Stimulated activated CD4-positive, alpha-beta T cell treated with anti-CD3 and anti-CD28 coated beads, Interleukin-12 subunit alpha, Interleukin-12 subunit beta, amount 100 ng/mL, for 24 hours (primary cell): ENCODE measurements at places on chromosomes 5 and 9.
A peak's percentile ranks its signal among the peaks of the same experiment; 100 is the strongest.

GRCh38 chr9:91658513-91659105, 235.0 kb upstream of the NFIL3 start:
- no peak for DNase-seq

- no peak for DNase-seq
These were observed 5.9 kb downstream of the RGMB start for GRCh38 chr5:98779264-98779877.

GRCh38 chr5:137753691-137754187, 424 bp downstream of the HNRNPA0 start:
- no peak for DNase-seq

GRCh38 chr9:88835038-88835466, 156.2 kb upstream of the S1PR3 start:
- DNase-seq: no peak

DNA sequence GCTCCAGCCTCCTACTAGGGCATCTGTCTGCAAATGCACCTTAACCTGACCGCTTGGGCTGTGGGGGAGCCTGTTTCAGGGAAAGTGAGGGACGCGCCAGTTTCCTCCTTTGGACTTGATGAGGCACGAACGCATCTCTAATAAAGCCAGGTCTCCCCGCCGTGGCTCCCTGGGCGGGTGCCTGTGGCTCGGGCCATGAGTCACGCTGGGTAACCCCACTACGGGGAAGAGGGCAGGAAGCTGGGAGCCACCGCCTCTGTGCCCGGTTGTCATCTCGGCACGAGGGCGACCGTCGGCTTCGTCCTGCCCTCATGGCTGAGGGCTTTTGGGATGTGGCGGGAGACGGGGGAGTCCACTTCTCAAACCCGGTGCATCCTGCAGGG, 12.1 kb downstream of the NOTCH1 start:
- peak; percentile 59 for DNase-seq

DNA sequence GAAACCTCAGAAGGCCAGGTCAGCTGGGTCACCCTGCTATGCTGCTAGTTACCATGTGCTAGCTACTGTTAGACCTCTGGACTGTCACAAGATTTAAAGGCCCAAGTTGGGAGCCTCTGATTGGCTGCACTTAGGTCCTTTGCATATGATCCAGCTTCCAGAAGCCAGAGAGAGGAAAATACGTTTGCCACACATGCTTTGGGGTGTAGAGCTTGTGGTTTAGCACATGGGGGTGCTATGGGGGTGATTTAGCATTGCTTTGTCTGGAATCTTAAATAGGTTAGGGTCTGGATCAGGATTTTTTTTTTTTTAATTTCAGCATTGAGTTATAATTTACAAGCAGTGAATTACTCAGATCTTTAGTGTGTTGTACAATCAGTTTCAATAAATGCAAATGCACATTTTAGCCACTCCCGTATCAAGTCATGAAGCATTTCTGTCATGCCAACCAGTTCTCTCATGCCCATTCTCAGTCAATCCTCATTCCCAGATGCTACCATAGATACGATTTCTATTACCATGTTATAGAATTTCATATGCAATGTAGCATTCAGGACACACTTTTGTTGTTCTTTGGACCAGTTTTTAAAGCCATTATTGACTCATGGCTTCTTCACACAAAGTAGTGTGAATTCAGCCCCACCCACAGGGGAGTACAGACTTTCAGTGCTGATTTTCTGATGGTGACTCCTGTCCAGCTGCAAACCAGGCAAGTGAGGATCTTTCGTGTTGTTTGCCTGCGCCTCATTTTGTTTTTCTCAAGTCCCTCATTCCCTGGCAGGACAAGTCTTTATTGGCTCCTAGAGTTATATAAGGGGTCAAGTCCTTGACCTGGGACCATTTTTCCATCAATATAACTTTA, 250.4 kb downstream of the LRRC70 start:
- no peak for DNase-seq

DNA sequence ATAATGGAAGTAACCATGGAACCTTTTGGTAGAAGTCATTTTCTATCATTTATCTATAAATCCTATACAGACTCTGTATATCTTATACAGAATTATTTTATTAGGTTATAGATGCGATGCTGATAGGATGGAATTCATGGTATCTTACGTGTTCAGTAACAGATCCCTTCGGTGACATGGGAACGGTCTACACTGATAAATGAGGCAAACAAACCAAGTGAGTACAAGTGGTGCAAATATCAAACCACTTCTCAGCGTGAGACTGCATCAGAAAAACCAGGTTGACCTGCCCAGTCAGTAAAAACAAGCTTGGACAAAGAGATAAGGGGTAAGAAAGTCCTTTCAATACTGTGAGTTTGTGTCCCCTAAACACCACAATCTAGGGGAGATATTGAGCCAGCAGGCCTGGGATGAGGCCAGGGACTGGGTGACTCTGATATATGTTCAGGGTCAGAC, 215.5 kb downstream of the GAPVD1 start:
- no peak for DNase-seq

- DNase-seq: no peak
These were observed 23.8 kb upstream of the OTULIN start for GRCh38 chr5:14640765-14641164.

- no peak for DNase-seq
These were observed 203.6 kb downstream of the PIK3R1 start for GRCh38 chr5:68419081-68419636.

DNA sequence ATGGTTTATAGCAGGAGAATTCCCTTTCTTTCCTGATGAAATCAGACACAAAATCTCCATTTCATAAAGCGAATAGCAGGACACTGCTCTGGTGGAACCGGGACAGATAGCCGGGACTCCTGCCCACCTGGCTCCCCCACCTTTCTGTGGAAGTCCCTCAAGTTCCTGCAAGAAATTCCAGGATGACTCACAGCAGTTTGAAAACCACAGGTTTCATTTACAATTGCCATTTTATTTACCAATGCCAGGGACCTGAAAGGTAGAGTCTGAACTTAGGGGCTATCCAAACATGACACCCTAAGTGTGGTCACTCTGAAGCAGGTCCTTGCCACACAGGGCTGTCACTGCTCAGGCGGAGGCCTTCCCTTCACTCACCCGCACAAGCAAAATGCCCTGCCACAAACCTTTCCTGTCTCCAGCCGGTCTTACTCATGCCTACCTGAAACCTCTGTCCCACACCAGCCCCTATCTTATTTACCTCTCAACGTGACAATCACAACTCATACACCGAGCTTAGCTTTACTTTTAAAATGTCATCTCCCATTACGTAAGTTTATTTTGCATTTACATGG, 63.3 kb upstream of the TAF1L start:
- no peak for DNase-seq

GRCh38 chr5:160303690-160304089, 8.7 kb downstream of the CCNJL start:
- no peak for DNase-seq

DNA sequence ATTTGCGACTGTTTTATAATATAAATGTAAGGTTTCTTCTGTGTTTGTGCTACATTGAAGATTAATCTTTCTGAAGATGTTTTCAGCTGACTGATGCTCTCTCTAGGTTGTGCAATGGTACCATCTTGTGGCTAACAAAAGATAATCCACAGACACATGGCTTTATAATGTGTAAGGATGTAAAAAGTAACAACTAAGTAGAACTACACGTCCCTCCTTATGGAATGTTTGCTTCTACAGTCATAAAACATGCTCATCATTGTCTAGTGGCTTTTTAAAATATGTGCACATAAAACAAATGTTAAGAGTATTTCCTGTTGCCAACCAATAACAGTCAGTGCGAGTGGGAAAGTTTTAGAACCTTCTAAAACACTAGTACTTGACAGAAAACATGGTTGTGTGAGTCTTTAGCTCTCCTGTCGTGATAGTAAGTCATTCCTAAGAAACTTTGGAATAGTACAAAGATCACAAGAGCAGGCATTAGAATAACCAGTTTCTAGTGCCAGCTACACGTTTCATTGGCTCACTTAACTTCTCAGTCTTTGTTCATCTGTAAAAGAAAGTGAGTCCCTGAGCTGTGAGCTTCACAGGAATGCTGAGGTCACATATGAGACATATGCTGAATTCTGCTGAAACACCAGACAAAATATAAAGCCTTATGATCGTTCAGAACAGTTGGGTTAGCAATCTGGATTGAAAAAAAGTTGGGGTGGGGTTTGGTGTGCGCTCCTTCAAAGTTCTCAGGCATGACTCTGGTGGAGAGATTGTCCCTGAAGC, 75.7 kb upstream of the GLIS3 start:
- DNase-seq: no peak

DNA sequence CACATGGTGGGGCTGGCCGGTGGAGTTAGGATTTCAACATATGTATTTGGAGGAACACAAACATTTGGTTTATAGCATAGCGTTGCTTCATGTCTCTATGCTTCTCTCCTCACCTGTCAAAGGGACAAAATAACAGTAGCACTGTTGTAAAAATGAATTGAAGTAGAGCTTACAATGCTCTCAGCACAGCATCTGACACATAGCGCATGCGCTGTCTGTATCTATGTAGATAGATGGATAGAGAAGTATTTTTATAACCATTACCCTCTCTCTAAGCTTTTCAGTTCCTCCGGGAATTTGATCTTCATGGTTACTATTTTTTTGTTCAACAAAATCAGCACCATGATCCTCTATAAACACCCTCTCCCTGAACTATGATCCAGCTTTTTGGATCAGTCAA, 166.0 kb downstream of the TTLL11 start:
- DNase-seq: no peak

- no peak for DNase-seq
These were observed 4.6 kb downstream of the RAPGEF6 start for GRCh38 chr5:131630208-131630962.

GRCh38 chr9:124047251-124047672, 35.7 kb downstream of the LHX2 start:
- DNase-seq: no peak

DNA sequence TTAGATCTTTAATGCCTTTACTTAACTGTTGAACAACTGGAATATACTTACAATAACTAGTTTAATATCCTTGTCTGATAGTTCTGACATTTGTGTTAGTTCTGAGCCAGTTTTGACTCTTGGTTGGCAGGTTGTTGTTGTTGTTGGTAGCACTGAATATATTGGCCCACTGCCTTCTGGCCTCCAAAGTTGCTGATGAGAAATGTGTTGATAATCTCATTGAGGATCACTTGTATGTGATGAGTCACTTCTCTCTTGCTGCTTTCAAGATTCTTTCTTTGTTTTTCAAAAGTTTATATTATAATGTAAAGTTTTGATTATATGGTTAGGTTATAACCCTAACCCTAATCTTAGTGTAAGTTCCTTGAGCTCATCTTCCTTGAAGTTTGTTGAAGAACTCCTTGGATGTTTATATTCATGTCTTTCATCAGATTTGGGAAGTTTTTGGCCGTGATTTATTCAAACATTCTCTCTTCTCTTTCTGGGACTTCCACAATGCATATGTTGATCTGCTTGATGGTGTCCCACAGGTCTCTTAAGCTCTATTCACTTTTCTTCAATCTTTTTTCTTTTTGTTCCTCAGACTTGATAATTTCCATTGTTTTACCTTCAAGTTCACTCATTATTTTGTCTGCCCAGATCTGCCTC, 149.7 kb downstream of the FGF18 start:
- DNase-seq: no peak

DNA sequence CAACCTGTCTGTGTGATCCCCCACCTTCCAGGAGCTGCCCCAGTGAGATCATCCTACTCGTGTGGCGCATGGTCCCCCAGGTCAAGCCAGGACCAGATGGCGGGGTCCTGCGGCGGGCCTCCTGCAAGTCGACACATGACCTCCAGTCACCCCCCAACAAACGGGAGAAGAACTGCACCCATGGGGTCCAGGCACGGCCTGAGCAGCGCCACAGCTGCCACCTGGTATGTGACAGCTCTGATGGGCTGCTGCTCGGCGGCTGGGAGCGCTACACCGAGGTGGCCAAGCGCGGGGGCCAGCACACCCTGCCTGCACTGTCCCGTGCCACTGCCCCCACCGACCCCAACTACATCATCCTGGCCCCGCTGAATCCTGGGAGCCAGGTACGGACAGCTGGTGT, 43.7 kb downstream of the RGS3 start:
- no peak for DNase-seq

DNA sequence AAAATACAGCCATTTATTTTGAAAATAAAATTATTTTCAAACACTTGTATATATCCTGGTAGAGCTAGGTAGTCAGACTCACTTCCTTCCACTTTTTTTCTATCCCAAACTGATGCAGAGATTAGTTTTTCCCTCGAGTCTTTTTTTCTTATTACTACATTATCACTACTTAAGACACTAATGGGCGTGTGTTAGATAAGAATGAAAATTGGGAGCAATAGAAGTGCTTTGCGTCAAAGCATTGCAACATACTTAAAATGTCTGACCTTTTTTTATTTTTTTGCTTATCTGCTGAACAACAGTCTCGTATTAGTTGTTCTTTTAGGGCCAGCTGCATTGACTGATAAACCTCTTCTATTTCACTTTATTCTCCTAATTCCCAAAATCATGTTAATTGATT, 1278.7 kb downstream of the CDH12 start:
- no peak for DNase-seq

GRCh38 chr5:89435347-89435746, 552.4 kb upstream of the MEF2C start:
- no peak for DNase-seq

- no peak for DNase-seq
These were observed 28.3 kb downstream of the CAMK2A start for GRCh38 chr5:150261231-150261630.

DNA sequence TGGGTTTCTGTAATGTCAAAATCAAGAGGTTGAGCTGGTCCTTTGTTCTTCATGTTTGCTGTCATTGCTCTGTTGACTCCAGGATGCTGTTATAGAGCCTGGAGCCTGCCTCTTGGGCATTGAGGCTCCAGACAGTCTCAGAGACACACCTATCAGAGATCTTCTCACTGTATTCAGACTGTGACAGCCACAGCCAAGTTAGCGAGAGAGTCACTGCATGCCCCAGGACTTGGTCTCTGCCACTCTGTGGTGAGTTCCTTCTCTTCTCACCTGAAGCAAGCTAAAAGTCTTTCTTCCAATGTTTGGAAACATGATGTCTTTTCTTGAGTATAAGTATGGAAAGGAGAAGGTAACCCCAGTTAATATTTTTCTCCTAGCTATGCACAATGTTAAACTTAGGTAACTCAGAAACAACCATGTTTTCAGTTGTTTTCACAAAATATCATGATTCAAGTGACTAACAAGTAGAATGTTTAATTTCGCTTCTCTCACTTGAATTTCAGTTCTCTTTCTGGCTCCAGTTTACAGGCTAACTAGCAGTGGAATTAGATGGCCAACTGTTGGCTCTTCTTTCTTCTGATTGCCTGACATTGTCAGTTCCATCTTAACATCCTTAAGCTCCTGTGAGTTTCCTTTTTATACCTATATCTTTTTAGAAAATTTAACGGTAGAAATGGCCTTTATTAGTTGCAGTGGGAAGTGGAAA, 20.6 kb upstream of the ZFYVE16 start:
- no peak for DNase-seq

GRCh38 chr5:147831465-147831864, at the start of gene SPINK1:
Gene SPINK1, minus strand, starts transcription at chr5:147831671. Its CDS starts 94 bp downstream, at chr5:147831577.
- DNase-seq: no peak

GRCh38 chr5:139108063-139108824, 89.9 kb downstream of the SIL1 start:
- DNase-seq: no peak

- DNase-seq: no peak
These were observed 4.0 kb downstream of the MAT2B start for GRCh38 chr5:163509291-163509951.

GRCh38 chr5:15480436-15480835, 19.5 kb upstream of the FBXL7 start:
- no peak for DNase-seq
